Effector CD4-positive, alpha-beta T cell (primary cell): ENCODE measurements at places on chromosomes 11 and 22.

DNA sequence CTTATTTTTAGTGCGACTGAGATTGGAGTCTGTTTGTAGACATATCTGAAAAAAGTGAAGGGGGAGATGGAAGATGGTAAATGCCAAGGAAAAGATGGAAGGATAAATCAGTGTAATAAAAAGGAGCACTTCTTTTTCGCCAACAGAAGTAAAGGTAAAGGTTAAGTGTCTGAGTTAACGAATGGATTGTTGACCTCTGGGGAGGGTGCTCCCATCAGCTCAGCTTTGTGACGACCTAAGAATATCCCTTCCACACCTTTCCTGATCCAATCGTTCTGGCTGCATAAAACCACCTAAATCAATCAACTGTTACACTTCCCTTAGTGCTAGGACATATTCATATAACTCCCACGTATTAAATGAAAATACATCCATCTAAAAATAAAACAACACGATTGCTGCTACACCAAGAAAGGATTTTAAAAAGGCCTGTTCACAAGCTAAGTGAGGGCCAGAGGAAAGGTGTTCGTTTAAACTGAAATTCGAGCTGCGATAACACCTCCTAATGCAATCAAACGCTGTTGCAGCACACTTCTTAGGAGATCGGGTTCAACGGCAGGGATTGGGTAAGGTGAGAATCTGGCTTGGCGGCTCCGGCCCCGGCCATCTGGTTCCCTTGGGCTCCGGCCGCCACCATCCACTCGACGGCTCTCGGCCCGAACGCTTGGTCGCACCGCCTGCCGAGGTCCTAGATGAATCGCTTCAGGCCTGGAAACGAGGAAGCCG is 658 bp downstream of the C11orf71 start:
- no peak for DNase-seq

DNA sequence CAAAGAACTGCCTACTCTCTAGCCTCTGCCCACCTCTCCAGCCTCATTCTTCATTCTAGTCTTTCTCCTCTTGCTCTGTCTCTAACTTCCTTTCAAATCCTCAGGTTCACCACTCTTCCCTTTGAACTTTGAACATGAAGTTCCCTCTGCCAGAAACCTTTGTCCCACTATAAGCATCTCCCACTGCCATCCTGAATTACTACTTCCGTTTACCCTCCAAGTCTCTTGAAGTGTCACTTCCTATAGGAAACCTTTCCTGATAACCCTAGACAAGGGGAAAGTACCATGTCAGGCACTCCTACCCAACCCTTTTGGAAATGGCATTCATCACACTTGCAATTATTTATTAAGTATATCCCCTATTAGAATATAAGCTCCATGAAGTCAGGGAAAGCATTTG is 3.1 kb downstream of the RAB30 start:
- DNase-seq = no peak

DNA sequence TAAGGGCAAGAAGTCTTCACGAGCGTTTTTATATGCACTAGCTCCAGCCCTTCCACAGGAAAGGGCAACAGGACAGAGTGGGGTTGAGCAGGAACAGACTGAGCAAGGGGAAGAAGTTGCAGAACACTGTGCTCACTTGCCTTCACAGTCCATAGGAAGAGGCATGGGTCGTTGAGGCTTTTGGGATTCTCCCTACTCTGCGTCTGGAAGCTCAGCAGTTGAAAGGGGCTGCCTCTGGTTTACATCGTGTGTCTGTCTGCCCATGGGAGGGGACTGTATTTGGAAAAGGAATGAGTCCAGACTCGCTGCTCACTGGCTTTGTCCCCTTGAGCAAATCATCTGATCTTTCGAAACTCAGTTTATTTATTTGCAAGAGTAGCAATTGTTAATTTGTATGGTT is 1.1 kb upstream of the PDGFD start:
- DNase-seq = no peak

- no peak for DNase-seq
These were observed 50.9 kb downstream of the APOL1 start for GRCh38 chr22:36303874-36304273.

DNA sequence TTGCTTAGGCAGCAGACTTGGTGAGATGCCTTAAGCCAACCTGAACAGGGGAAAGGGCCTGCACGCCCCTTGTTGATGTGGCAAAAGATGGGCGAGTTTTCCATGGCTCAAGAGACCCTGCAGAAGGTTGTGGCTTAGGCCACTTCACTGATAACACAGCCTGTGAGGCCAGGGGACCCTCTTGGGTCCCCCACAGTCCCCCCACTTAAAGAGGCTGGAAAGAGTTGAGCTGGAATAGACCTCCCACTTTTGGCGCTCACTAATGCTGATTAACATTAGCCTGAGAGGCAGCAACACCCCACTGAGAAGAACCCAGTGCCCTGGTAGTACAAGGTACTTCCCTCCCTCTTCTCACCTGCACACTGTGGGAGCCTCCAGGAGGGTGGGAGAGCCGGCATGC is 107.5 kb downstream of the TRIM29 start:
- DNase-seq = no peak

DNA sequence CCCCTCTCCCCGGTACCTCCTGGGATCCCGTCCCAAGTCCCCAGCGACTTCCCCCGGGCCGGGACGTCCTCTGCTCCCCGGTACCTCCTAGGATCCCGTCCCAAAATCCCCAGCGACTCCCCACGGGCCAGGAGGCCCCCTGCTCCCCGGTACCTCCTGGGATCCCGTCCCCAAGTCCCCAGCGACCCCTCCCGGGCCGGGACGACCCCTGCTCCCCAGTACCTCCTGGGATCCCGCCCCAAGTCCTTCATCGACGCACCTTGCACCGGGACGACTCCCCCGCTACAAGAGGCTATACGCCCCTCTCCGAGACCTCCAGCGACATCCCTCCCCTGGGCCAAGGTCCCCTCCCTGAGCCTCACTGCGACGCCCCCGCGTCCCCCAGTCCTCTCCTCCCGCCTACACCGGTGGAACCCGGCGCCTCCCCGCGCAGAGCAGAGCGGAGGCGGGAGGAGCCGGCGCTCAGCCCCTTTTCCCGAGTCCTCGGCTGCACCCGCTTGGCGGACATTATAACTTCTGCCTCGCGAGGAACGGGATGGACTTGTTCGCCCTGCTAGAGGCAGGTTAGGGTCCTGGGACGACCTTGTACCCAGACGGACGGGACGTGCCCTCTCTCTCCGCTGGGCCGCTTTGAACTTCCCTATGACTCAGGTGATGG is 912 bp downstream of the KREMEN1 start:
- no peak for DNase-seq

- DNase-seq = no peak
These were observed 12.3 kb upstream of the SPINDOC start for GRCh38 chr11:63800921-63801320.

DNA sequence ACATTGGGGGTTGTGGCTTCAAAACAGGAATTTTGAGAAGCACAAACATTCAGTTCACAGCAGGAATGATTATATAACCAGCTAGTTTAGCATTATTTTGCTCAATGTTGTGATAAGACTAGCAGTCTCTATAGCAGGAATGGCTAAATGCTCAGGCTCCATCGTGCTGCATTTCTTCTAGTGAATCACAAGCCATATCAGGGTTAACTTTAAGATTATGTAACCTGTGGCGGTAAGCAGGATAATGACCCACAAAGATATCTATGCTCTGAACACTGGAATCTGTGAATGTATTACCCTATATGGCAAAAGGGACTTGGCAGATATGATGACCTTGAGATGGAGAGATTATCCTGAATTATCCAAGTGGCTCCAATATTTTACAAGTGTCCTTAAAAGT is 14.8 kb downstream of the FSHB start:
- no peak for DNase-seq

- no peak for DNase-seq
These were observed 243.6 kb downstream of the NELL1 start for GRCh38 chr11:20912922-20913512.

DNA sequence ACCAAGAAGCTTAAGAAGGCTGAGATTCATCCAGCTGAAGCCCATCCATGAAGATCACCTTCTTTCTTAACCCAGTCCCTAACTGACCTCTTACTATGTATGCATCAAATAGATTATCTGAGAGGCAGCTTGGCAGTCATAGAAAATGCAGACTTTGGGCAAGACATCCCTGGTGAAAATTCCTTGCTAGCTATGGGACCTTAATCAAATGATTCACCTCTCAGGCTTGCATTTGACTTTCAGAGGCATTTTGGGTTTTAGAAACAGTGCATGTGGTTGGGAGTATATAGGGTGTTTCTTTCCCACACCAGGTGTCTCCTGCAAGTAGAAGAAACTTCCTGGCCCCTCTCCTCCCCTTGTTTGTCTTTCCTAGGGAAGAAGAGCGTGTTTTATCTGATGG is 188.5 kb upstream of the ISX start:
- no peak for DNase-seq
